ENCODE measurements at places on chromosomes 4 and X. TPM values are rescaled to one million over a fixed set of nuclear protein-coding genes. Genes with fewer than 3 reads are reported as not detected.
A peak's percentile ranks its signal among the peaks of the same experiment; 100 is the strongest.

DNA sequence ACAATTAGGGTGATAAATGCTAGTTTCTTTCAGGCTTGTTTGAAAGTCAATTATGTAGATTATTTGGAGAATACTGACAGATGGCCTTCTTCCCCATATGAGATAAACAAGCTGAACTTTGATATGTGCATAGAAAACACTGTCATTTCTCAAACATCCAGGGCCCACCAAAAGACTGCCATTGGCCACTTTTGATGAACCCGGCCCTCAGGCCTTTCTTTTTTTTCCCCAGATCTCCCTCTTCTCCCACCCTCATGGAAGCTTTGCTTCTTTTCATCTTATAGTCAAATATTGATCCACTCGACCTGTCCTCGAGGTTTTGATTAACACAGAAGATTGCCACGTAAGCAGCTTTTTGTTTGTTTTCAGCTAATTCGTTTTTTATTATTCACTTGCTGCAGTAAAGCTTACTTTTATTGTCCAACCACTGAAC lies 377.4 kb downstream of the SMARCA1 start:
- DNase-seq: no peak

GRCh38 chrX:55767100-55767499 lies 49.6 kb downstream of the RRAGB start:
- no peak for DNase-seq

DNA sequence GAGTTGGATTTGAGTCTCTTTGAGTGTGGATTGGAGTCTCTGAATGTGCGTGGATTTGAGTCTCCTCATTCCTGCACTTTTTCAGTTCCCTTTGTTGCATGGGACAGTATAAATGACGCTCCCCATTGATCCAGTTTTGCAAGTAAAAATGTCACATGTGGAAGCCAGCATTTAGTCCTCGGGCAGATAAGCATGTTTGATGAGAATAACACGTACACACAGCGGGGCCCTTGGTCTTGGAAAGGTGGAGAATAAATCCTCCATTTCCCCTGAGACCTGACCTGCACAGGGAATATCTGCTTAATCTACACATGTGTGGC lies 8.1 kb downstream of the P2RY8 start:
- no peak for DNase-seq

GRCh38 chr4:89162496-89162895 lies 51.2 kb downstream of the TIGD2 start:
- DNase-seq: no peak

Gene CXXC4
- 0.06 TPM for total RNA-seq

Gene MAGEC1
- total RNA-seq: not detected

- no peak for DNase-seq
Measured at GRCh38 chrX:22249371-22249770, 23.3 kb upstream of the CBLL2 start.

- DNase-seq: no peak
Measured at GRCh38 chrX:12844319-12844718, 22.6 kb upstream of the TLR7 start.

DNA sequence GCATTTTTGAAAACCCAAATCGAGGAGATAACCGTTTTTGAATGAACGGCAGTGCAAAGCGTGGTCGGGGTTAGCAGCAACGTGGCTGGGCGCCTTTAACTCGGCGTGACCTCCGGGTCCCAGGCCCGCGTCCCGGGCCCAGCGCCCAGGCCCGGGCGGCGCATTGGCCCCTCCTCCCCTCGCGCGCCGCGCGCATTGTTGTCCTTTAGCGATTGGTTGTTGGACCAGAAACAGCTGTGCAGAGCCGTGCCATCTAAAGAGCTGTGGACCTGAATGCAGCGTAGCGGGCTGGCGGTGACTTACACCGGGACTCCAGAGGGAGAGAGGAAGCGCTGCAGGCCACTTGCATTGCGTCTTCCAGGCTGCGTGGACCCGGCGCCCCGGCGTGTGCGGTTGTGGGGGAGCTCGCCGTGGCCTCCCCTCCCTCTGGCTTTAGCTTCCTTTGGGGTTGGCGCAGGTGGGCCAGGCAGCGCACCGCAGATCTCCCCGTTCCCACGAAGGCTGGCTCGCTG lies at the start of gene STOX2:
STOX2 (plus strand) TSS at position 227 of the 512 bp plus-strand sequence. CDS start 1,484 bp downstream, outside the sequence.
- DNase-seq: peak; percentile 35

DNA sequence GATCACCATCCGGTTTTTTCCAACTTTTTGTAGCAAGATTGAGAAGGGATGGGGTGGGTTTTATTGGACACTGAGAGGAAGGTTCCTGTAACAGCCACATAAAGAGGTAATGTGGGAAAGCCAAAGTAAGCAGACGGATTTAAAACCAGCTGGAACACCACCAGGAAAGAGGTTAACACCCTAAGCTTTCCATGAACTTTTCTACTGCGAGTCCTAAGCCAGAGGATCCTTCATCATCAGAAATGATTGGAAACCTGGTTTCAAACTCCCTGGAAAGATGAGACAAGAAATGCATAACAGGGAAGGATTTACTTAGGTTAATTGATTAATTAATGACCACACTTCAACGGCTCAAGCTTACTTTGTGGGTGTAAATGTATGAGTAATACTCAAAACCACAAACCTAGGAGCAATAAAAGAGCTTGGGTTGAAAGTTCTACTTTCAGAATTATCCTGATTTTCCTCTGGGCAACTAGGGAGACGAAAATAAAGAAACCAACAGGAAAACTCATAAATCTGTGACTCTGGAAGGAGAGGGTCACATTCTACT lies 91.5 kb downstream of the COX18 start:
- no peak for DNase-seq

GRCh38 chr4:161714931-161715330 lies 448.9 kb downstream of the FSTL5 start:
- DNase-seq: no peak

Data from activated naive CD8-positive, alpha-beta T cell treated with anti-CD3 and anti-CD28 coated beads, Interleukin-2, amount 10 ng/mL, durations not matched to agents 7 days and 5 days (primary cell).